ENCODE measurements at places on chromosomes 12 and 14.
A peak's percentile ranks its signal among the peaks of the same experiment; 100 is the strongest.

DNA sequence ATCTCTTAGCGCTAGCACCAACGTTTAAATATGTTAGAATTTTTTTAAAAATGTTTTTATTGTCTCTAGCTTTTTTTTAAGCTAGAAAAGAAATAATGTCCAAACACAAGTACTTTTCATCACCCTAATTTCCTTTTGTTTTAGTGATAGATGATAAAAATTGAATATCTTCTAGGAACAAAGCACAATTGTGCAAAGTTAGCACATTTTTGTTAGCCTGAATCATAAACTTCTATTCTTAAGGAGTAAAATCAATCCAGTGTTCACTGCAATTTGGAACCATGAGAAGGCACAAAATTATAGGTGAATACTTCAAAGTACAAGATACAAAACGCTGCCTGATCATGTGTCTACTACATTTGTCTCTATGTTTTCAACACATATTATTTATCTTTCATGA is 408.5 kb upstream of the RPL10L start:
- no peak for DNase-seq

- no peak for DNase-seq
Measured at GRCh38 chr12:62922539-62922938, 12.4 kb downstream of the PPM1H start.

DNA sequence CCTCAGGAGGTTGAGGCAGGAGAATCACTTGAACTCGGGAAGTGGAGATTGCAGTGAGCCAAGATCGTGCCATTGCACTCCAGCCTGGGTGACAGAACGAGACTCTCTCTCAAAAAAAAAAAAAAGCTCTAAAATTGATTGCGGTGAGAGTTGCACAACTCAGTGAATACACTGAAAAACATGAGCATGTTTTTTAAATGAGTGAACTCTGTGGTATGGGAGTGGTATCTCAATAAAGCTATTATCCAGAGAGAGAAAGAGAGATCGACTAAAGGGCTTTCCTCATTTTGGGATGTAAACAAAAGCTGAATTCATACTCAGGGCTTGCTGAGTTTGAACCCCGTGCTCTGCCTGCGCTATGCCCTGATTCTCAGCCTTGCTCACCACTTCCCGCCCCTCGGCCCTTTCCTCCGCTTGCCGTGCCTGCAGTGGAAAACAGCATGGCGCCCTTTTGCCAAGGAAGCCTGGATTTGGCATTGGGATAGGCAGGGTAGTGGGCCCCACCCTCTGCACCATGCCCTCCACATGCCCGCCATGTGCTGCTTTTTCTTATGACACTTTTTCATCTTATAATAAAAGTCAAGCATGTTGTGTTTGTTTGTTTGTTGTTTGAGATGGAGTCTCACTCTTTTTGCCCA is 102.5 kb downstream of the LGMN start:
- DNase-seq, result no peak

- no peak for DNase-seq
Measured at GRCh38 chr14:67513631-67514108, 19.4 kb upstream of the PLEKHH1 start.

DNA sequence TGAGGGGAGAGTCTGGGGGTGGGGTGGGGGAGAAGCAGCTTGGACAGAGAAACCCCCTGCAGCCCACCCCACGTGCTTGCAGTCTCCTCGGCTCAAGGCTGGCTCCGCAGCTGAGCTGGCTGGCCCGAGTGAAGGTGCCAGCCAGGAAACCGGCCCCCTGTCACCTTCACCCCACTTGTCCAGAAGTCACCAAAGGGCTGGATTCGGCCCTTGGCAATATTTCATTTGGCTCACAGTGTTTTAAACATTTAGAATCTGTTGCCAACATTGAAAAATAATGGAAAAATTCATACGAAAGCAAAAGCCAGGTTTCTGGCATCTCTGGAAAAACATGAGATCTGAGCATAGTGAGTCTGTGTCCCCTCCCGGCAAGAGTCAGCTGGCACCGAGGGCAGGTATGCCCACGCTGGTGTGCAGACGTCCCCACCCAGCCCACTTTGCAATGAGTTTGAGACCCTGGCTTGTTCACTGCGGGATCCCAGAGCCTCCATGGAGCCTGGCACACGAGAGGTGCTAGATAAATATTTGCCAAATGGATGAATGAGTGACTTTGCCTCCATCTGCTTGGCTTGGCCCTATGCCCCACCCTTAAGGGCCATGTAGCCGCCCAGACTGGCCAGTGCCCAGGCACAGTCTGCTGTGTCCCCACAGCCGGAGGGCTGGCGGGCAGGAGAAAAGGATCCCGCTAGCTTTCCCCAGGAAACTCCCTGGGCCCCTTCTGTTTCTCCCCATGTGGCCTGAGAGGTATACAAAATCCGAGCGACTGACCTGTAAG is 18.2 kb downstream of the MSI1 start:
- DNase-seq, result no peak

- no peak for DNase-seq
Measured at GRCh38 chr12:106602076-106602475, 19.3 kb downstream of the RFX4 start.

DNA sequence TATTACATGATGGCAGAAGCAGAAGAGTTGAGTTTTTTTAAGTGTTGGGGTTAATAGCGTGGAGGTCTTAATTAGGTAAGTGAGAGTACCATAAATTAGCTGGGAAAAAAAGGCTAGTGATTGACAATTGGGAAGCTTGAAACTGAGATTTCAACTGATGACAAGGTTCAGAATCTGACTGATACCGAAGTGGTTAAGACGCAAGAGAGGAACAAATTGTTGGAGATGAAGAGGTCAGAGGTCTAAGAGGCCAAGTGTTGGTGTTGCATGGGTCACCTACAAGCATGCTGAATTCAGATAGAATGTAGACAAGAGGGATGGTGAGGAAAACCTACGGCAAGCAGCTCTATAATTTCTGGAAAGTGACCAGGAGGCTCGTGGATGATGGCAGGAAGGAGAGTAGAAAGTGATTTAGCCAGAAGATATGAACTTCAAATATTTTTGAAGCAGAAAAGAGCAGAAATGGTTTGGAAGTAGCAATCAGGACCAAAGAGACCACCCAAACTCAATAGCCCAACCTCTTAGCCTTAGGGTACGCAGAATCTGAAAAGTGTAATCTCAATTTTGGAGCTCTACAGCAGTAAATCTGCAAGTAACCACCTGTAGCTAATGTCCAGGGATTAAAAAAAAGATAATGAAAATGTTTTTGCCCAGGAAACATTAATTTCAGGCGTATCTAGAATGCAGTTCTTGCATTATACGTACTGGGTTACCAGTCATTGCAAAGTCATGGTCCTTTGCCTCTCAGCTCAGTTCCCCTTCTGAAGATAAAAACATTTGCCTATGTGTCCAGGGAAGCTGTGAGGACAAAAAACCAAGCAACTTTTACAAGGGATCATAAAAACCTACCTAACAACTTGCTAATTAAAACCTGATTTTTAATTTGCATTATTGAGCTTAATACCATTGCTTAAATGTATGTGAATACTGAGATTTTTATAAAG is 1.7 kb upstream of the TMPO start:
- no peak for DNase-seq

- peak; percentile 52 for DNase-seq
Measured at GRCh38 chr12:118979763-118980406, 1.5 kb upstream of the SRRM4 start.

DNA sequence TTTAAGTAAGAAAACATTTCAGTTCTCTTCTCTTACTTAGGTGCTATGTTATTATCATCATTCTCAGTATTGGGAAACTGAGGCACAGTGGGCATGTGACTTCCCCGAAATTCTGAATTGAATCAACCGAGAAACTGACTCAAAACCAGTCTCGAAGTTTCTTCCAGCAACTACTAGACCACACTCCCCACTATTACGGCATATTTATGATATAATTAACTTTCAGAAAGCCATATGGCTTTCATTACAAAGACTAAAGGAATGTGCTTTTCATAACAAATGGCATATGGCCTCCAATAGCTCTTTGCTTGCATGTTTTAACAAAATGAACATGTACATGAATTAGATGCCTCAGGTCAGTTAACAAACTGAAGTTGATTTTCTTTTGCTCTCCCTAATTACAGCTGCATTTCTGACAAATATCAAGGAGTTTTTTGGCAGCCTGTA is 182.9 kb upstream of the SLC38A2 start:
- no peak for DNase-seq

DNA sequence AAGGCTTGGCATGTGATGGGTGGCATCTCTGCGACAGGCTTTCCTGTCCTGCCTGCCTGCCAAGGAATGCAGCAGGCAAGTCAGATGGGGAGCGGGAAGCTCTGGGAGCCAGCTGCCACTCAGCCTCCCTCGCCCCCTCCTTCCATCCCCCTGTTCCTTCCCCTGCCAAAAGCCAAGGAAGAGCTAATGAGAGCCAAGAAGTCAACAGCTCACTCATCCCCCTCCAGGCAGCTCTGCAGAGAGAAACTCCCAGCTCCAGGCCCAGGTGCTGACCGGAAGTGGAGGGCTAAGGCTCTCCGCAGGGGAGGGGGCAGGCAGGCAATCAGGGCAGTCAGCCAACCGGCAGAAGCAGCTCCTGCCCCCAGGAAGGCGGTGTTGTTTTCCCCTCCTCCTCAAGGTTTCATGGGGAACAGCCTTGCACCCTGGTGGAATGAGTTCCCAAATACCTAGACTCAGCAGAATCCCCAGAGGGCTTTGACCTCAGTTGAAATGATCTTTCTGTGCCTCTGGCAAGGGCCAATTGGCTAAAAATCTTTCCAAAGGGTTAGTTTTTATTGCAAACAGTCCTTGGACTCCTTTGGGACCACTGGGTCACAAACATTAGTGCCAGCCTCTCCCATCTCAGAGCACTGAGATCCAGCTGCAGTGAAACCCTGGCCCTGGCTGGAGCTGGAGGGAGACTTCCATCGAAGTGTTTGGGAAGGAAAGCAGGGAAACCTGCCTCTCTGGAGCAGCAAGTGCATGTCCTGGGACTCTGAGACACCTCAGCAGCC is 349.1 kb downstream of the DPF3 start:
- no peak for DNase-seq

GRCh38 chr14:36585100-36585499 is 2.7 kb upstream of the NKX2-8 start:
- no peak for DNase-seq

GRCh38 chr12:58388261-58388660 is 446.9 kb downstream of the ATP23 start:
- no peak for DNase-seq

- DNase-seq, result no peak
Measured at GRCh38 chr14:88613552-88614010, 50.7 kb downstream of the ZC3H14 start.

GRCh38 chr12:67039995-67040860 is 228.9 kb upstream of the CAND1 start:
- no peak for DNase-seq

DNA sequence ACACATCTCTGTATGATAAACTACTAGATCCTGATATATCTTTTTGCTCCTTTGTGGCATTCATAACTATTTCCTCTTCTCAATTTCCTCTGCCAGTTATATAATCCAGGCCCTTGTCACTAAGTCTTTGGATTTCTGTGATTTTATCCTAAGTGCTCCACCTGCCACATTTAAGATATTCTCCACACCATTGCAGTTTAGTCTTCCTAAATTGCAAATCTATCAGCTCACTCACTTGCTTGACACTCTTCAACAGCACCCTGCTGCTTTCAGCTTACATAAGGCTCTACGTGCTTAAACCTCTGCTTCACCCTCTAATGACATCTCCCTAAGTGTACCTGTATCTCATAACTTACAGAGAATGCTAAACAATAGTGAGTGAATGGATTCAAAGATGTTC is 1032.2 kb upstream of the SEL1L start:
- DNase-seq, result no peak

DNA sequence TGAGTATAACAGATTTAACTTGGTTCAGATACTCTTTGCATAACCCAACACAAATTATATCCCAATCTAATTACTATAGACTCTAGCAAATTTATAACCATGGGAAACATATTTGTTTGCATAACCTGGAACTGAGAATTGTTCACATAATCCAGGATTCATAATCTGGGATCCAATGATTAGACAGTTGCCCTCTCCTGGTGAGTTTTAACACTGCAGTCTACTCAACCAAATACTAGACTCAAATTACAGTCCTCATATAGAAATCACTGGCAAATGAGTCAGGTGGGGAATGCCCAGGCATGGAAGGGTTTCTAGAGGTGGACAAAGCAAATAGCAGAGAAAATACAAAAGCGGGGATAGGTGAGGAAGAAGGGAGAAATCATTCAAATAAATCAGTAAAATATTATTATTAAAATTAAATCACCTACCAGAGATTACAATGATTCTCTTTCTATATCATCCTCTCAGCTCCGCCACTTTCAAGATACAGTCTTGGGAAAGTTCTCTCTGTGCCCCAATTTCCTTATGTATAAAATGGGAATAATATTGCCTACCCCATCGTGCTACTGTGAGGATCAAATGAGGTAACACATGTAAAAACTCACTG is 9.4 kb downstream of the GCH1 start:
- DNase-seq, result peak; percentile 57

- no peak for DNase-seq
Measured at GRCh38 chr12:122089077-122089476, 10.5 kb downstream of the MLXIP start.

DNA sequence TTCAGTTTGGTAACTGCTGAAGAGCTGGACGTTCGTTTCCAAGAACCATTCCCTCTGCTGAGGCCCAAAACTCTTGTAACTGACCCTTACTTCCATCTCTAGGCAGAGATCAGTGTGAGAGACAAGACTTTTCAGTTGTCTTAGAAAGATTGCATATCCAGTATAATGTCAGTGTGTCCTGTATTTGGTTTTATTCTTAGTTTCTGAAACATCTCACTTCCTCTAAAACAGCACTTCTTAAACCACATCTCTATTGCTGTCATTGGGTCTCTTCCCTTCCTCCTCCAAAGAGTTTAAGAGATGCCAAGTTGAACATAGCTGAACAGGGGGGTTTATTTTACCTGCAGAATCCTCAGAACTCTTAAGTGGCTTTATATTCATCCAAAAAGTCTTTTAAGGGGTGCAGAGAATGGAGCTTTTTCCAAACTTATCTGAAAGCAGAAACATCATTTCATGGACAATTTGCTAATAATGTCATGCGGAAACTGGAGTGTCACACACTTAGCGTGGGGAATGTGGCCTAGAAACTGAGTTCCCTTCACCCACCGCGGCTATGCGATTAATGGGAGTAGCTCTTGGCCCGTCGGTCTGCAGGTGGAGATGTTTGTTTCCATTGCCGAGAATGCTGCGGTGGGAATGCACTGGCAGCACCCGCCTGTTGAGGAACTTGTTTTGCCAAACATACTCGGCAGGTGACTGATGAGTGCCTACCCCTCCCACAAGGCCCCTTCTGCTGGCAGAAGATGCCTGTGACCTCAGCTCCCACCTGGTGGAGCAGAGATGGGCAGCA is 148.2 kb downstream of the ADGRD1 start:
- DNase-seq, result no peak

- DNase-seq, result no peak
Measured at GRCh38 chr14:74852922-74853530, 22.9 kb downstream of the PROX2 start.

GRCh38 chr12:89999699-90000505 is 291.3 kb upstream of the ATP2B1 start:
- DNase-seq, result no peak
